ENCODE measurements at places on chromosomes 6 and 20.

DNA sequence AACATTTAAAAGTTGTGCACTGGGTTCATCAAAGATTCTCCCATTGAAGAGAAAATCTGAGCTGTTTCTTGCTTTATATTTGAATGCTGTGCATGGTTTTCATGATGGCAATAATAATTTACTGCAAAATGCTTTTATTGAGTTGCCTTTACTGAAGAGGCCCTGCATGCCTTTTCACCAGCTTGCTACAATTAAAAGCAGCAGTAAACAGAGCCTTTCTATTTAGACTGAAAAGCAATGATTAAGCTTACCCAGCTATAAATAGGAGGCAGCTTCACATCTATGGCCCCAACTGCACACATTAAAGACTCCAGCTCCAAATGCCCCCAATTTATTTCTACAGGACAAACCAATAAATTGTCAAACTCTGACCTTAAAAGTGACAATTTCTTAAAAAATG, 70.3 kb downstream of the ANKEF1 start:
- no peak for DNase-seq

DNA sequence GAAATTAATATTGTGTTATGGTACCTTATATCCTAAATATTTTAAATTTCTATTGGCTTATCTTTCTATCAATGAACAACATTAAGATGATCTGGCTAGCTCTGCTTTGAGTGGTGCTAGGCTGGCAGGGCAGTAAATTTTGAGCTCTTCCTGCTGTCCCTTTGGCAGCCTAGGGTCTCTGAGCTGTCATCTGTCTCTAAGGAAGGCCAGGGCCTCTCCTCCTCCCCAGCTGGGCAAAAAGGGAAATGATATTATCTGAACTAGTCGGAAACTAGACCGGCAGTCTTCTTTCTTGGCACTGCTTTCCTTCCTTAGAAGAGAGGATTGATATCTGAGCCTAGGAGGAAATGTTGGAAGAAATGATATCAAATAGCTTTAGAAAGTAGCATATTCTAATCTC, 176.7 kb upstream of the BTBD3 start:
- DNase-seq = no peak

DNA sequence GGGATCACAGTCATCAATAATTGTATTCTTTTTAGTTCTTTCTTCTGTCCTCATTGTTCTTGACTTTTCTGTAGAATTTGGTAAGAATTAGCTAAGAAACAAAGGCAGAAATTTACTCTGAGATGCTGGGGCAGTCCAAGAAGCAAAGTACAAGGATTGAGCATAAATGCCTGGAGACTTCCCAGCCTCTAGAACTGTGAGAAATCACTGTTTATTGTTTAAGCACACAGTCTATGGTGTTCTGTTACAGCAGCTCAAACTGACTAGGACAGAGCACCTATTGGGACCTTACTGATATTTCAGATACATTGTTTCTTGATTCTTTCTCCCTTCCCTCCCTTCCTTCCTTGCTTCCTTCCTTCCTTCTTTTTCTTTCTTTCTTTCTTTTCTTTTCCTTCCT, 192.7 kb upstream of the SLC35B3 start:
- no peak for DNase-seq

DNA sequence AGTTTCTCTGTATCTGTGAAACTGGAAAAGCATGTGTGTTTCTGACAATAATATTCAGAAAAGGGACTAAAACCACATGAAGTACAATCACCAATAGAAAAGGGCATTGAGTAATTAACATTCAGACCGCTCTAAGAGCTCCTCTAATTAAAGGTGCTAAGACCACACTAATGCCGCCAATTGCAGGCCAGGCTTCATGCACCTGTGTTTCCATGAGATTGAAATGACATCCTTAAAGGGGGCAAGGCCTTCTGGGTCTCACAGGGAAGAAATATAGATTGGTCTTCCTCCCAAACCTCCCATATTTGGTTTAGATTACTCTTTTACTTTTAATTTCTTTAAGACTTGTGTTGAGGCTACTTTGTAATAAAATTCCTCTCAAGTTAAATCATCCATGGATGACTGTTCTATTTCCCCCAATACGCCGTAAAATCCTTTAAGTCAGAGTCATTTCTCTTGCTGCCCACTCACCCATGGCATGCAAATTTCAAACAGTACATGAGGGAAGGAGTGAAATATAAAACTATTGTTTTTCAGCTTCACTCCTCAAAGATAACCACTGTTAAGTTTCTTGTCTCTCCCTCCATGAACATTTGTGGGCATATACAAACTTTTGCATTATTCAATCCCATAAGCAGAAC, 110.6 kb downstream of the UBE3D start:
- peak; percentile 85 for DNase-seq

DNA sequence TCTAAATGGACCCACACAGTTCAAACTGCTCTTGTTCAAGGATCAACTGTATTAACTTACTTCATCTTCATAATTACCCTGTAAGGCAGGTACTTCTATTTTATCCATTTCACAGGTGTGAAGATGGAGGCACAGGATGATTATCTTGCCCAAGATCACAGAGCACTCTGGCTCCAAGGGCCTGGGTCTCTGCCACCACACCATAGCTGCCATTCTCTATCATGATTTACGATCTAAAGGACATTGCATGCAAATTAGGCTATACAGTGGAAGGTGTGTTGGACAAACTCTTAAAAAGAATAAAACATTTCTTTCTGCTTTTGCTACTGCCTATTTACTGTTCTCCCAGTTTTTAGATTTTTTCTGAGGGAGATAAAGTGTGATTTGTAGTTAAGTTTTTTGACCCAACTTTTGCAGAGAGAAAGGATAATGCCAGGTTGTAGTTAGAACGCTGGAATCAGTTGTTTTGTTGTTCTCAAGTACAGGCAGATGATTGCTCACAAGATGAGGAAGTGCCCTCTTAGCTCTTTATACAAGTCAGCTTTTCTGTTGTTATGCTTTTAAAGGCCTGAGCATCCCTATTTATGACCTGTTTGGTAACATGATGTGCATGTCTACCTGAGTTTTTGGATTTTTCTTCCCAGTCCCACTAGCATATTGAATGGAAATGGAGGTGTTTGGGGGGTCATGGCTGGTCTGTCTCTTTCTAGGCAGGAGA, 247.9 kb downstream of the ZFAND3 start:
- DNase-seq = no peak

DNA sequence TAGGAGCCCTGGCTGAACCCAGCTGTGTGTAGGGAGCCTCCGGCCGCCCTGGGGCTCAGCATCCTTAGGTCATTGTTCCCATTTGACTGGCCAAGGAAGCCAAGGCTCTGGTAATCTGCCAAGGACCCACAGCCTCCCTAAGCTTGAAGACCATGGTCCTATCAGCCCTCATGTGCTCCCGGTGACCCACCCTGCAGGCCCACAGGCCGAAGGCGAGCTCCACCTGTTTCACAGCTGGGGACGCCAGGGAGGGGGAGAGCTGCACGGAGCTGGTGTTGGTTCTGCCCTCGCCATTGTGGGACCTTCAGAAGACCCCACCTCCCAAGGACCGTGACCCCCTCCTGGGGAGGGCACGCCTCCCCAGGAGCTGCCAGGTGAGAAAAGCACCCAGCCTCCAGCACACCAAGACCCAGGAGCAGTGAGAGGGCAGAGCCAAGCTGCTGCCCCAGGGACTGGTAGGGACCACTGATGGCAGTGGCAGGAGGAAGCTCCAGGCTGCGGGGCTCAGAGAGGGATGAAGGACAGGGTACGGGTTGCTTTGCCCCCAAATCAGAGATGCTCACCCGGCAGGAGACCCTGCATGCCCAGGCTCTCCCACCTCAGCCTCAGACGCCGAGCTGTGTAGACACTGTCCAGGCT, 30.7 kb upstream of the MRGBP start:
- no peak for DNase-seq

DNA sequence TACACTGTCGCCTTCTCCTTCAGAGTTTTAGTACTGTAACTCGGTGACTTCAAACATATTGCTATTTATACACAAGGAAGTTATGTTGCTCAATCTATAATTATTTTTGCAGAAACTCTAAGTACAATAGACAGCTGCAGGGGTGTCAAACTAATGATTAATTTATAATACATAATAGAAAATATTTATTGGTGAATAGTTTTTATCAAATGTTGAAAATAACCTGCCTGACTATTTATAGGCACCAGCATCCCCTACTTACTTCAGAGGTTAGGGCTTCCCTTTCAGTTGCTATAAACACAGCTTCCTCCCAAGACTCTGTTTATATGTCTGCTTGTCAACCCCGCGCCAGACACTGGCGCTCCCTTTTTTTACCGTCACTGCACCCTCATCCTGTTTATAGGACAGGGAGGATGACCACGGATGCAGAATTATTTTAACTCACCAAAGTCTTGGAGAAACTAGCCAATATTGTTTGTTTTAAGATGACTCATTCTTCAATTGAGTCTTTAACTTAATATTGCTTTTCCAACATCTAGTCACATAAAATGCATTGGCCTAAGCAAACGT, 225.0 kb downstream of the ALDH8A1 start:
- no peak for DNase-seq
